NCI-H2029 (cell line): ENCODE measurements at places on chromosomes 1 and 21.
A peak's percentile ranks its signal among the peaks of the same experiment; 100 is the strongest.

GRCh38 chr1:243964915-243965314, 86.2 kb upstream of the ZBTB18 start:
- no peak for DNase-seq

- no peak for DNase-seq
These were observed 71.8 kb upstream of the SAMSN1 start for GRCh38 chr21:14617871-14618270.

DNA sequence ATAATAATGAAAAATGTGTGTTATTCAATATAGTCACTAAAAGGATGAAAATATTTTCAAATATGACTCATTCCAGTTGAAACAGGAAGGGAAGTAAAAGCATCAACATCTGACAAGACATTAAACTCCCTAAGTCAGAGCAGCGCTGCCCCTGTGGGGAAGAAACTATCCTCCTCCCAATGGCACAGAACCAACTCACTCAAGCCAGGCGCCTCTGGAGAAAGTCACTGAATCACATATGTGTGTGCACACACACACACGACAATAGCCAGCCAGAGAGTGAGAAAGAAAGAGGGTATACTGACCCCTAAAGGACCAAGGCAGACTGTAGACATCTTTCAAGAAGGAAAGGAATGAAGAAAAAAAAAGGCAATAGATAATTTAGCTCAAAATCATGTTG, 126.9 kb downstream of the SETD4 start:
- DNase-seq = no peak

GRCh38 chr1:100455478-100456072, 82.4 kb upstream of the GPR88 start:
- DNase-seq = no peak

DNA sequence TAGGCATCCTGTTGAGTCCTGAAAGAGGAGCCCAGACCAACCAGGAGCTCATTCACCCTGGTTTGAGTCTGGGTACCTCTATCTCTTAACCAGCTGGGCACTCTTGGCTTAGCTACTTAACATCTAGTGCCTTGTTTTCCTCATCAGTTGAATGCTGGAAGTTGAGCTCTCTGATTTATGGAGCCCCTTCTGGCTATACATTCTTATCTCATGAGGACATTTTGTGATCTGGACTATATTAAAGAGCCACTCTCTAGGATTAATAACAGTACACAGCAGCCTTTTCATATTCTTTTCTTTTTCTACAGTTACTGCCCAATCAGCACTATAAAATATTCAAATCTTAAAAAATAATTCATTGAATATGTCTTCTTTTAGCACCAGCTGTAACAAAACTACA, 296.9 kb upstream of the RUNX1 start:
- DNase-seq = no peak

GRCh38 chr21:46117586-46118315, 19.8 kb downstream of the COL6A2 start:
- DNase-seq = no peak

GRCh38 chr1:17027403-17027802, 15.7 kb upstream of the ATP13A2 start:
- DNase-seq = no peak

DNA sequence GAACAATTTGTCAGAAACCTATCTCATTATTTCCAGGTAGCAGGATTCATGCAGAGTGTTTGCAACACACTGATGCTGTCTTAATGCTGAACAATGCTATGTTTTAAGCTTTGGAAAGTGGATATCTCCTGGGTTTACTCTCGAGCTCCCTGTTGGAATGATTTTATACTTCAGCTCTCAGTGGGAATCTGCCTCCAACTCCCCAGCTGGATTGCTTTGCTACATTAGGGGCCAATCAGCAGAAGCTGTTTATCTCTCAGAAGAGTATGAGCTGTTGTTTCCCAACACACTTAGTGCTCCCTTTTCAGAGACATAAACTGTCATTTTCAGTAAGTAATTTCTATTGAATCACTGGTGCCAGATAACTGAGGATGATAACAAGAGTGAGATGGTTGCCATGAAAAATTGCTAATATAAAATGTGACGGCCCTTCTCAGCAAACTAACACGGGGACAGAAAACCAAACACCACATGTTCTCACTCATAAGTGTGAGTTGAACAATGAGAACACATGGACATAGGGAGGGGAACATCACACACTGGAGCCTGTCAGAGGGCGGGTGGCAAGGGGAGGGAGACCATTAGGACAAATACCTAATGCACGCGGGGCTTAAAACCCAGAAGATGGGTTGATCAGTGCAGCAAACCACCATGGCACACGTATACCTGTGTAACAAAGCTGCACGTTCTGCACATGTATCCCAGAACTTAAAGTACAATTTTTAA, 265.9 kb upstream of the RUNX1 start:
- DNase-seq = no peak

DNA sequence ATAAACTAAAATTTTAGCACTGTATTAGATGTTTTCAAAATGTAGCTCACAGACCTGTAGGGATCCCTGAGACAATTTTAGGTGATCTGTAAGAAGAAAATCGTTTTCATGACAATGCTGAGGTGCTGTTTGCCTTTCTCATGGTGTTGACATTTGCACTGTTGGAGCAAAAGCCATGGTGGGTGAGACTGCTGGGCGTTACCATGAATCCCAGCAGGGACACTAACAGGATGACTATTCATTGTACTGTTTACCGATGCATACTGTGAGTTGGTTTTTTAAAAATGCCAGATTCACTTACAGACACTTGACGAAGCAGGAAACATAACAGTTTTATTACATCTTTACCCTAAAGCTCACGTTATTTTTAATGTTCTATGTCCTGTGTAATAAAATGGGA, 468.5 kb downstream of the PCP4 start:
- no peak for DNase-seq

DNA sequence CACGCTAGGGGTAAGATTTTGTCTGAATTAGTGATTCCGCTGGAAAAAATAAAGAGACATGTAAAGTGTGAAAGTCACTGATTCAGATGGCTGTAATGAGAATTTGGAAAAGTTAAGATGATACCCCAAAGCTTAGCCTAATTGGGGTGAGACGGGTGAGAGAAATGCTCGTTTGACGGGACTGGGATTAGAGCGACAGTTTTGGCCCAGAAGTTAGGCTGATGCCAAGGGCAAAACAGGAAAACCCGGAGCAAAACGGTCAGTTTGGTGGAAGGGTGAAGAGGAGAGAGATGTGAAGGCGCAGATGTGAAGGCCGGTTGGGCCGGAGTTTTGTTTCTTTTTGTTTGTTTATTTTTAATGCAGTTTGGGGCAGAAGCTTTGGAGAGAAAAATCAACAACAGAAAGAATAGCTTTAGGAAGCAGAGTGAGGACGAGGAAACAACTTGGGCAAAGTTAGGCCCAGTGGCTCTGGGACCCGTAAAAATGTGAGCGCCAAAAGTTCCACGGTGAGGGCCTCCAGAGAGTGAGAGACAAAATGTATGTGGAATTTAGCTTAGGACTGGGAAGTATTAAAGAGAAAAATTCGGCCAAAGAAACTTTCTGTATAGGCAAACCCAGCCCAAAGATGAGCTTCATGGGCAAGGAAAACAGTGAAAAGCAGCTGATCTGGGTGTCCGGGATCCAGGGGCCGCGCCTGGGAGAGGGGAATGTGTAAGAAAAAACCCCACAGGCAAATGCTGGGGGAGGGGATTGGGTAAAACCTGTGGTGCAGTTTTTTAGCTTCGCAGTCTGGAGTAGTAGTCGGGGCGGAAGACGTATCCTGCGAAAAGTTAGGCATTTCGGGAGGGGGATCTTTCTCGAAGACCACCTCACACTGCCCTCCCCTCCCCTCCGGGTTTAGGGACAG, 1.2 kb downstream of the DMRTA2 start:
- DNase-seq = no peak

DNA sequence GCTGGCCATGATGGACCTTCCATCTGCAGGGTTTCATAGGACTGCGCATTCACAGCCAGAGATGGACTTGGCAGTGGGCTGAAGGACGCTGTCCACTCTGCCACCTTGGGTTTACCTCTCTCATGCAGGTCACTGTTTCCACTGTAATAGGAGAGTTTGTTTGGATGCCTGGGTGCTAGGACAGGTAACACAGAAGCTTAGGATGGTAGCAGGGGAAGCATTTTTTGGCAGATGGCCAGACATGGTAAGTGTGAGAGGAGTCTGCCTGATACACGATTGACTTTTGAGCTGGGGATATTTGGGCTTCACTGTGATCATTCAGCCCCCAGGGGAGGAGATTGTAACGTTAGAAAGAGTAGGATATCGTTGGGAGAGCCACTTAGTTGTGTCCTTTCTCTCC, 11.8 kb downstream of the PSEN2 start:
- no peak for DNase-seq

GRCh38 chr1:179142889-179143299, 61.0 kb downstream of the TOR3A start:
- DNase-seq = no peak

DNA sequence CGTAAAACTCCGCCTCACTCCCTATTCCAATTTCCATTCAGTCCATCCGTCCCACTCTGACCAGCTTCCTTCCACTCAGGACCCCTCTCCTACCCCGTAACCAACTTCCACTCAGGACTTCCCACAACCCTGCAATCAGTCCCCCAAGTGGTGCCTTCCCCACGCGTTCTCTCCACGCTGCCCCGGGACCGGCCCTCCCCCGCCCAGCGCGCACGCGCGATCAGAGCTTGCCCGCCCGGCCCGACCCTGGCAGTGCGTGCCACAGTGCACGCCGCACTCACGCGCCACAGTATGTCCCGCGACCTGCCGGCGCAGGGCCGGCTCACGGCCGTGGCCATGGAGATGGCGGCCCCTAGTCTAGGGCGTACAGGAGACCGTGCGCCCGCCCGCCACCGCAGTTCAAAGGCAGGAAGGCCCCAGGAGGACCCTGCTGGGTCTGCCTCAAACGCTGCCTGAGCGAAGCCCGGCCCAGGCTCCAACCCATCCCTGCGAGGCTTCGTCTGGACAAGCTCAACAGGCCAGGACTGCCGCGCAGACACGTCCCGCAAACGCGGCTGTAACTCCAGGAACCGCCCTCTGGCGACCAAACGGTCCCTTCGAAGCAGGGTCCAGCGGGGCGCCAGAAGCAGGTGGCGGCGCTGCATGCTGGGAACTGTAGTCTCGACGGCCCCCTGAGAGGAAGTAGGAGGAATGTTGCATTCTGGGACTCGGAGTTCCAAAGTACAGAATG, at the start of gene NDC1:
TSS of gene NDC1 (minus strand) at position 373 of the 730 bp plus-strand sequence. CDS start at position 338, 35 bp downstream.
- peak; percentile 99 for DNase-seq

DNA sequence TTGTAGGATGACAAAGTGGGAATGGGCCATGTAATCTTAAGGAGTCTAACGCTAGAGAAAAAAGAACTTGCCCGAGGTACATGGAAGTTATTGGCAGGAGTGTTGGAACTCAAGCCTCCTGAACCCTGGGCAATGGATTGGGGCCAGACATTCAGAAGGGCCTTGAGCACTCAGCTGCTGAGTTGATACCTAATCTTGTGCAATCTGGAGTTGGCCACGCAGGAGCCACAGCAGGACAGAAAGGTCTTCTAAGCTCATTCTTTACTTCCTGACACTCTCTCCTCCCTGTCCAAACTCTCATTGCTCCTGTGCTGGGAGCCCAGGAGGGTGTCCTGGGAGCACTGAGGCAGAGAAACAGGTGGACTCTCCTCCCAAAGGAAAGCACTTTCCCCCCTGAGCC, 25.1 kb upstream of the CSF1 start:
- no peak for DNase-seq

GRCh38 chr1:219813294-219813693, 115.1 kb downstream of the SLC30A10 start:
- no peak for DNase-seq

DNA sequence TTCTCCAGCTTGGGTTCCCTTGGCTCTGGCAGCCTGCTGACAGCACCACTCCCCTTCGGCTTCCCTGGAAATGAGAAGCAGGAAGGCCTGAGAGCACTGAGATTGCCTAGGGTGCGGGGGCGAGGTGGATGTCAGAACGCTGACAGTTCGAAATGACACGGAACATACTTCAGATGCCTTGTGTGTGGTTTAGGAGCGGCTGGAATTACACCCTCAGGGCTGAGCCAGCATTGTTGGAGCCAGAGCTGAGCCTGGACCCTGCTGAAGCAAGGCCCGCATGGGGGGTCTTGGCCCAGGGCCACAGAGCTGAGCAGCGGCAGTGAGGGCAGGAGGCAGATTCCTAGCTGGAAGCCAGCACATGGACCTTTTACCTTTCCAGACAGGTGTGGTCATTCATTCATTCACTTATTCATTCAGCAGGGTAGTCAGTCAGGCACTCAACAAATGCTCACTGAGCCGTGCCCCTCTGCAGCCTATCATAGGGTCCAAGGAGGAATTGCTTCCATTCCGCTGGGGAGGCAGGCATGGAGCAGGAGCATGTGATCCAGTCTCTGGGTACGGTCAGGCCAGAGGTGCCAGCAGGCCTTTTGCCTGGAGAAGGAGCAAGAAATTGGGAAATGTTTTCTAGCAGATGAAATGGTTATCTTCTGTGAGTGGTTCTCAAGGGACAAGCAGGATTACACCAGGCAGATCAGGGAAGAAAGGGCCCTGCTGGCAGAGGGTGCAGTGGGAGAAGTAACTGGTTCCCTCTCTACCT, 6.6 kb upstream of the FOXE3 start:
- no peak for DNase-seq

GRCh38 chr1:176494436-176494835, 31.5 kb downstream of the PAPPA2 start:
- DNase-seq = no peak

DNA sequence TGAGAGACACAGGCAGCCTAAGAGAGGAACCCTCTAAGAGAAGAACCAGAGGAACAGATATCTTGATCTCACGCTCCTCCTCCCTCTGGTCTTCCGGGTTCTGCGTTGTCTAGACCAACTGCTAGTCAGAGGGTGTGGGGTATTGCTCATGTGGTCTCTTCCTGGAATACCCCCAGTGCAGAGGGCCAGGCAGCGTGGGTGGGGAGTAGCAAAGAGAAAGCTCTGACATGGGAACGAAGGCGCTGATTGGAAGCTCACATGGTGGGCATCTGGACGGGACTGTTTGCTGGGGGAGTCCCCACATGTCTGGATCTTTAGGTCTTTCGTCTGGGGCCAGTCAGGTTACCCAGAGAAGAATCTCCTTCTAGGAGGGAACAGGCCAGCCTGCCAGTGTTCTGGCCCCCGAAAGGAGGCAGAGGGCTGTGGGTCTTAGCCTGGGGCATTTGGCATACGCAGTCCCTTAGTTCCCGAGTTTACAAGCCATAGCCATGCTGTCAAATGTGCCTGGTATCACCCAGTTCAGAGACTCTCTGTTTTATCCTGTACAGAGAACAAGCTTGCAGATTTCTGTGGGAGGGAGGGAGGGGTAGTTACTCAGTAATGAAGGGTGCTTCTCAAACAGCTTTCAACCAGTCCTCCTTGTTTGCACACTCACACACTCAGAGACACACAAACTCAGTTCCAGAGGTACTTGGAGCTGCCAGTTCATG, 18.3 kb upstream of the IL6R start:
- DNase-seq = peak; percentile 35

DNA sequence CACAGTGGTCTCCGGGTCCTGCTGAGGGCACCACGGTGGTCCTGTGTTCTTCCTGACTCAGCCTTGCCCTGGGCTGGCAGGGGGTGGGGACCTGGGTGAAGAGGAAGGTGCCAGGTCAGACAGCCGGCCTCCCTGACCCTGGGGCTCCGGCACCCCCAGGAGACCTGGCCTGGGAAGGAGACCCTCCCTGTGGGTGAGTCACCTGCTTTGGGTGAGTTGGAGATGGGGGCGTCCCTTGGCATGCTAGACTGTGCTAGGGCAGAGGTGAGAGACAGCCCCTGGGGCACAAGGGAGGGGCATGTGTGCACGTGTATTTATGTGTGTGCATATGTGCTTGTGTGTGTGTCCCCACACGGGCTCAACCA, 23.4 kb downstream of the SPSB1 start:
- DNase-seq = no peak
